ENCODE measurements at places on chromosomes 11 and 22.

DNA sequence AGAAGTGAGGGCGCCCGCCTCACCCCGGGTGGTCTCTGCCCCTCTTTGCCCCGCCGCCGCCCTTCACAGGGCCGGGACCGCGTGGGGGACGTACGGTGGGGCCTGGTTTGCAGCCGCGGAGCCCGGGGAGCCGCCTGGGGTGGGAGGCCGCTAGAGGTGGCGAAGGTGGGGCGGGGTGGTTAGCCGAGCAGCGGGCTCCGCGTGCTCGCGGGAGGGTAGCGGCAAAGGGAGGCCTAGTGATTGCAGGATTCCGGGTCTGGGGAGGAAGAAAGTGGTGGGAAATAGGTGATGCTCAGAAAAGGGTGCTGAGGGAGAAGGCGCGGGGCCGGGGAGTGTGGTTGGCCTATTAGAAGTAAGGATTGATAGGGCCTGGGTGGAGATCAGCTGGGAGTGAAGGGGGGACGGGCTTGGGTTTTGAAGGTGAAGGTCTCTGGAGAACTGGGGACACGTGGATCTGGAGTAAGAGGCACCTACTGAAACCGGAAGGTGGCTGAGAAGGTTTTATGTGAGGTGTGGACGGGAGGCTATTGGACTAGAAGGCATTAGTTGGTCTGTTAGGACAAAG lies 571 bp downstream of the FAR1 start:
- no peak for DNase-seq

GRCh38 chr22:20131597-20131858 lies at the start of gene ZDHHC8:
Gene ZDHHC8 (plus strand): TSS chr22:20131804. CDS start chr22:20131948, 144 bp downstream.
- no peak for DNase-seq

GRCh38 chr22:36332623-36333332 lies 55.0 kb downstream of the MYH9 start:
- DNase-seq = peak; percentile 37

- no peak for DNase-seq
Observed at GRCh38 chr11:73598719-73599379, 937 bp upstream of the FAM168A start.

DNA sequence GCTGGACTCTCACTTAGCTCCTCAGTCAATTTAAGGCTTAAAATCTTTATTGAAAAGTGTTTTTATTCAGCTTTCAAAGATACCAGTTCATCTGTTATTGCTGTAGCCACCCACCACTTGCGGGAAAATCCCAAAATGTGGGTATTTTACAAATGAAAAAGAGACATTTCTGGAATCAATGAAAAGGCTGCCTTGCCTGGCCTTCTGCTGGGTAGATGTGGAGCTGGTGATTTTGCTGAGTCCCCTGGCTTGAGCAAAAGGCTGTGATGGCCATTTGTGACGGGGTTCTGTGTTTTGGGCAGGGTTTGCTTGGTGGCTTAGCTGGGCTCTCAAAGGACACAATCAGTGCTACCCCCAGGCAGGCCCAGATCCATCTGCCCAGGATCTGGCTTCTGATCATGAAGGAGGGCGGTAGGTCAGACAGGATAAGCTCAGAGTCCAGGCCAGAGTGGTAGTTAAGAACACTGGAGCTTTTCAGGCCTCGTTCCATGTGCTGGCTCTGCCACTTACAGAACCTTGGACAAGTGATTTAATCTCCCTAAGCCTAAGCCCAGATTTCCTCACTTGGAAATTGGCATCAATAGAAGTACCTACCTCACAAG lies 36.1 kb downstream of the UBASH3B start:
- no peak for DNase-seq

DNA sequence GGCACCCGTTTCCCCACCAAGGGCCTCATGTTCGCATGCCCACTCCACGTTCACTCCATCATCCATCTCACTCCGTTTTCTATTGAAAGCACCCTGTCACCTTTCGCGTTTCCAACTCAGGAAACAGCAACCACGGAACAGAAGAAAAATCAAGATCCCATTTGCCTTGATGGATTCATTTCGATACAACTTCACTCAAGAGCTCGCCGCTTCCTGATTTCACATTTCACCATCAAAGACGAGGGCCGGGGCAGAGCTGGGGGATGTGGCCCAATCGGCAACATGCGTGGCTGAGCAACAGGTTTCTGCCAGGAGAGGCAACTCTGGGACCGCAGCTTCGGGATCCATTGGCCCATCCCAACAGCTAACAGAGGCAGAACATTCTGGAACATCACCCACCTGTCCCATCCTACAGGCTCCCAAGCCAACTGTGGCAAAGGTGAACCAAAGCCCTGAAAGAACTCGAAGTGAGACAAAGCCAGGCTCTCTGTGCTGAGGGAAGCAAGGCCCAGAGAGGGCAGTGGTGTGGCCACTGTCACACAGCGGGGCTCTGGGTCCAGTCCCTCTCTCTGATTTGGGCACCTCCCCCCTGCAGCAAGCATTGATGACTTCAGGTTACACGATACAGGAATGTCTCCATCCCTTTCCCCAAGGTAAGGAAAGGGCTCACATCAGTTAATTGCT lies 36.2 kb upstream of the CD5 start:
- peak; percentile 67 for DNase-seq

GRCh38 chr22:42770941-42771647 lies 50.4 kb upstream of the A4GALT start:
- DNase-seq = no peak

DNA sequence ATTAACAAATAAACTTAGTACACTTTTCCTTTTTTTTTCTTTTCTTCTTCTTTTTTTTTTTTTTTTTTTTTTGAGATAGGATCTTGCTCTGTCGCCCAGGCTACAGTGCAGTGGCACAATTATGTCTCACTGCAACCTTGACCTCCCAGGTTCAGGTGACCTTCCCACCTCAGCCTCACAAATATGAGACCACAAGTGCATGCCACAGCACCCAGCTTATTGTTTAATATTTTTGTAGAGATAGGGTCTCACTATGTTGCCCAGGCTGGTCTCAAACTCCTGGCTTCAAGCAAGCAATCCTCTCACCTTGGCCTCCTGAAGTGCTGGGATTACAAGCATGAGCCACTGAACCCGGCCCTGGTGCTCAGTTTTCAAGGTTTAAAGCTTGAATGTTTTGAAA lies 88.9 kb downstream of the ELP4 start:
- DNase-seq = no peak

- no peak for DNase-seq
Observed at GRCh38 chr11:61028135-61028729, 56.8 kb downstream of the CD6 start.

DNA sequence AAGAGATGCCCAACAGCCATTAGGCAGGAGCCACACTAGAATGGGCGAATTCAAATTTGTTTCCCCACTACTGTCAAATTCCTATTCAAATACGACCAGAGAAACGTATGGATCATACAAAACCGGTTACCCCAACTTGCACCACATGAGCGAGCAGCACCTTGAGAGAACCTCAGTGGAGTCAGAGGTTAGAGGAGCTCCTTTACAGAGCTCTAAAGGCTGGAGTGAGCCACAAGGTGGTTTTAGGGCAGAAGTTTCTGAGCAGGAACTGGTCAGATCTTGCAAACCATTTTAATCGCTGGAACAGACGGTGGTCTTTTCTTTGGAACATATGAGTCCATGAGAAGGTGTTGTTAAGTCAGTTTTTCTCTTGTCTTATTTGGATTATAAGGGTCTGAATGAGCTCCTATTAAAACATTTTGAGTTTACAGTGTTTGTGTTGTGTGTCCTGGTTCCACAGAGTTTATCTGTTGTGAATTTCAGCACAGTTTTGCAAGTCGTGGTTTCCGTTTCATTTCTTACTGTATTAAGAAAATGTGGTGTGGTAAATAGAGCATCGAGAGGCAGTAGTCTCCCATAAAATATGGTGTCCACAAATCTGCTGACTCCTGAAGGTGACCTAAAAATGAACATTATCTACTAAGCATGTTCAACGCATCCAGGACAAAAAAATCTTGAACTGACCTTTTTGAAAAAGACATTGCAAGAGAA lies 471.7 kb downstream of the NTM start:
- DNase-seq = no peak

DNA sequence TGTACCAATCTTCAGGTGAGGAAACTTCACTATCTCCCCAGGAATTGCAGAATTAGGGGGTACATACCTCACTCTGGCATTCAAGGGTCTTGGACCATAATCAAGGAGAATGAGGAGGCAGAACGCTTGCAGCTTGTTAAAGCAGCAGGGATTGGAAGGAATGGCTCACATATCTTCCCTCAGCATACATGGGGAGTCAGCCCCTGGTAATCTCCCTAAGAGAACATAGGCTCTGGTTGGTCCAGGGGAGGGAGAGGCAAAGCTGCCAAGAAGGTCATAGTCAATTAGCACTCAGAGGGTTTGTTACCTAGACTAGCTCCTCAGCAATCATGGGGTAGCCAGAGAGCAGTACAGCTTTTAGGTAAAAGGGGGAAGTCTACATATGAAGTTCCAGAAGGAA lies 256.8 kb downstream of the INSC start:
- no peak for DNase-seq

DNA sequence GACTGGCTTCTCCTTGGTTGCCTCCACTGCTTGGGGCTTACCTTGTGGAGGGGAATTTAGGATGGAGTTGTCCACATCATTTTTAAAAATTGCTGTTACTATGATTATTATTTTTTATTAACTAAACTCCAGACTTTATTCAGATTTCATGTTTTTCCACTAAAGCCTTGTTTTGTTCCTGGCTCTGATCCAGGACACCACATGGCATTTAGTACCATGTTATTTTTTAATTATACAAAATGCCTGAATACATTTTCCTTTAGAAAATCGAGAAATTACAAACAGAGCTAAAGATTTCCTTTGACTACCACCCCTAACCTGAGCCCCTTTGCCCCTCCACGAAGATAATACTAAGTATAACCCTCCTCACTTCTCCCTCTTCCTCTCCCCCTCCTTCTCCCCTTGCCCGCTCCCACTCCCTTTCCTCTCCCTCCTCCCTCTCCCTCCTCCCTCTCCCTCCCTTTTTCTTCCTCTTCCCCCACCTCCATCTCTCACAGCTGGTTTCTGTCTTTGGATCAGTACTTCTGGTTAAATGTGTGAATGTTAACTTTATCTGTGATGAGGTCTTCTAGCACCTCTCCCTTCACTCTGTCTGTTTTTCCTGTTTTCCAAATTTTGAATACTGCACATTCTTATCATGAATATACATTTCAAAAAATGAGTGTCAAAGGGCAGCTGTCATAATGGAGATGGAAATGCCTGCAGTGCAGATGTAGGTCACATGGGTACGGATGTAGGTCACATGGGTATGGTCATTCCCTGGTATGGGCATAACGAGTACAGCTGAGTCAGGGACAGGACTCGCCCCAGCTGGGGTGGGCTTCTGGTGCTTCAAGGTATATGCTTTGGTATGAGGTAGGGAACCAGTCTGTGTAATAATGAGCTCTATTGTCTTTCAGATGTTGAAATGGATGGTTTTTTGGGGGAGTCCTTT lies 54.4 kb upstream of the OR4B1 start:
- DNase-seq = no peak

DNA sequence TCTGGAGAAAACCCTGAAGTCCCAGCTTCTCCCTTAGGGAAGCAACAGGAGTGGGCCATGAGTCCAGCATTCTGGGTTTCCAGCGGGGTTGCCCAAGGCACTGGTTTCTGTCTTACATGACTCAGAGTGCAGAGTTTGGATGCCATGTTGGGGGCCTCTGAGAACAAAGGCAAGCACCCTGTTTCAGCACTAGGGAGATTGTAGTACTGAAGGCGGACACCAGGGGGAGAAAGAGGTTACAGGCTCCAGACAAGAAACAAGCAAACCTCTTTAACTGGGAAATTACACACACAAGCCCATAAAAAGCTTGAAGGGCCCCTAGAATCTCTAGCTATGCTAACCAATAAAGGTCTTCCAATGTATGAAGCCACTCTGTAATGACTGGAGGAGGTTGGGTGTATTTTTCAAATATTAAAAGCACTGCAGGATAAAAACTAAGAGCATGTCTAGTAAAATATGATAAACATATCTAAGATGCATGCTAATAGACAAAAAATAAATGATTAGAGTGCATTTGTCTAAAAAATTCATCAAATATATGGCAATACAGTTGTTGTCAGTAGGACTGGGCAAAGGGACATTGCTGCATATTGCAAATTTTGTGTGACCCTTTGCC lies 7.1 kb downstream of the MS4A6E start:
- DNase-seq = peak; percentile 46

DNA sequence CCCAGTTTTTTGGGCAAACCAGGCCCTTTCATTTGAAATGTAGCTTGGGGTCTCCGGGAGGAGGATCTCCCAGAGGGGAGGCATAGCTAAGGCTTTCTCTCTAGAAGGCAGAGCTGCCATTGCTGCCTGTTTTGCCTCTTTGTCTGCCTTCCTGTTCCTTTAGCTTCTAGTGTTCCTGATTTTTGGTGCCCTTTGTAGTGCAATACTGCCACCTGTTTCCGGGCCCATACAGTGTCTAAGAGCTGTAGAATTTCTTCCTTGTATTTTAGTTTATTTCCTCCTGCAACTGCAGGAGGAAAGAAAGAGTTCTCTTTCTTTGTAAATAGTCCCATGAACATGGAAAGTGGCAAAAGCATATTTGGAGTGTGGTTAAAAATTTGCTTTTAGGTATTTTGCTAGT lies 19.3 kb upstream of the GLYATL1 start:
- DNase-seq = no peak

GRCh38 chr11:46920755-46921154 lies 2.4 kb upstream of the LRP4 start:
- DNase-seq = no peak

- no peak for DNase-seq
Observed at GRCh38 chr11:50178737-50179136, 146.1 kb downstream of the OR4C45 start.

DNA sequence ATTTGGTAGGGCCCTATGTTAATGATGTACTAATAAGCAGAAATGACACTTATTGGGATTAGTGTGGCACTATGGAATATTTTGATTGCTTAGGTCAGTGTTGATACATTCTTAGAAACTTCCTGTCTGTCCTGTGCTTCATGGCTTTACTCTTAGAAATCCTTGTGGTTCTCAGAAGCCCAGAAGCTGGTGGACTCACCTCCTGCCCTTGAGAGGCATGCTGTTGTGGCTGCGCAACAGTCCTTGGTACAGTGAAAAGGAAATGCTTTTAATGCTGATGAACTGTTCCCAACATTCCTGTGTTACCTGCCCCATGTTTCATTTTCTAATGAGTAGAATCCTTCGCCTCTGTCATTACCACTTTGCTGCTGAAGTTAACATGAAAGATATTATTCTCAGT lies 52.4 kb upstream of the MYO18B start:
- DNase-seq = no peak

Measured in stimulated activated CD4-positive, alpha-beta T cell treated with anti-CD3 and anti-CD28 coated beads, TNF-alpha, amount 100 ng/mL, for 48 hours (primary cell).